ENCODE measurements at places on chromosomes 2 and 18.

- no peak for DNase-seq
Measured at GRCh38 chr18:13371689-13372418, 153.3 kb downstream of the LDLRAD4 start.

DNA sequence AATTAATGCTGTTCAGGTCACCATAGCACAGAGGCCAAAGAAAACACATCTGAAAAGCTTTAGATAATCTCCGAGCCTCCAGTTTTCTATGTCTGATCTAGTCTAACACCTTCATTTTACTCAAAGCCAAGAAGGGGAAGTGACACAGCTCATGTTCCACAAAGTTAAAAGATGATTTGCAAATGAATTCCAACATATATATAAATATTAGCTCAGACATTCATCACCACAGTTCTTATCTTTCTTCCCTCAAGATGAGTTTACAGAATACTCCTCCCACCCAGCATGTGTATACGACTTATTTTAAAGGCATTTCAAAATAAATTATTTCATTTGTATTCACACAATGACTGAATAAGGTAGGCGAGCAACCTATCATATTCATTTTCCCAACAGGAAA is 82.4 kb downstream of the AAK1 start:
- DNase-seq: no peak

DNA sequence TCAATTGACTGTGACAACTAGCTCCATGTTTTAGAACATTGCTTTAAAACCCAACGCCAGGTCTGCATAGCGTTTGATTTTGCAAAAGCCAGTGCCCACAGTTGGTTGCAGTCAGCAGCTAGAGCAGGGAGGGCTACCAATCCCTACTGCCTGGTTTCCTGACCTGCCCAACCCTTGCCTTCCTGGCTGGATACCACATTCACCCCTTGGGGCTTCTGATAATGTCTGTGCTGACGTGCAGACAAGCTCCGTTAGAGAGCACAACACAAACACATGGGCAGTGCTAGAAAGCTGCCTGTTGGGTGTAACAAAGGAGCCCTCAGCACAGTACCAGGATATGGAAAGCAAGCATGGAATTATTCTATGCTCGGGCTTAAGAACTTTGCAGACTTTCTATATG is 71.4 kb upstream of the THSD7B start:
- DNase-seq: no peak

GRCh38 chr2:239372835-239373234 is 28.0 kb downstream of the HDAC4 start:
- no peak for DNase-seq

- DNase-seq: no peak
Measured at GRCh38 chr18:73214970-73215369, 347.2 kb upstream of the NETO1 start.

- no peak for DNase-seq
Measured at GRCh38 chr2:111632661-111633060, 251.3 kb downstream of the ANAPC1 start.

All from pulmonary artery endothelial cell (primary cell).